ENCODE measurements at places on chromosomes 12 and 14. TPM values are rescaled to one million over a fixed set of nuclear protein-coding genes. Genes with fewer than 3 reads are reported as not detected.

GRCh38 chr14:28764257-28765160 lies 2.1 kb upstream of the FOXG1 start:
- H3K27me3 ChIP-seq = peaks cover 88% of the 10 kb centered on the region
- peak; percentile 69 for DNase-seq
- peaks cover 3% of the 10 kb centered on the region for H3K4me1 ChIP-seq
- peak overlapping the region; percentile 81 for H3K4me3 ChIP-seq
- H3K36me3 ChIP-seq = no peaks in the 10 kb centered on the region

GRCh38 chr12:31817120-31817519 lies 88.3 kb upstream of the AMN1 start:
- H3K36me3 ChIP-seq = no peaks in the 10 kb centered on the region
- H3K4me1 ChIP-seq = no peaks in the 10 kb centered on the region
- no peak overlapping the region for H3K27ac ChIP-seq
- H3K27me3 ChIP-seq = no peaks in the 10 kb centered on the region

The VAMP1 gene
- 6.1 TPM for total RNA-seq

The ADGRD1 gene
- 2.1 TPM for total RNA-seq

GRCh38 chr12:3455312-3455711 lies 35.7 kb upstream of the PRMT8 start:
- H3K36me3 ChIP-seq = no peaks in the 10 kb centered on the region
- no peak overlapping the region for H3K27ac ChIP-seq

- peaks cover 9% of the 10 kb centered on the region for H3K27me3 ChIP-seq
- no peaks in the 10 kb centered on the region for H3K36me3 ChIP-seq
- H3K27ac ChIP-seq = no peak overlapping the region
- no peak for DNase-seq
- H3K4me1 ChIP-seq = no peaks in the 10 kb centered on the region
- H3K4me3 ChIP-seq = peak overlapping the region; percentile 92
Measured at GRCh38 chr12:80938397-80938796, 663 bp upstream of the LIN7A start.

The CLMN gene
- total RNA-seq = 9.5 TPM

The NRIP2 gene
- not detected for total RNA-seq

DNA sequence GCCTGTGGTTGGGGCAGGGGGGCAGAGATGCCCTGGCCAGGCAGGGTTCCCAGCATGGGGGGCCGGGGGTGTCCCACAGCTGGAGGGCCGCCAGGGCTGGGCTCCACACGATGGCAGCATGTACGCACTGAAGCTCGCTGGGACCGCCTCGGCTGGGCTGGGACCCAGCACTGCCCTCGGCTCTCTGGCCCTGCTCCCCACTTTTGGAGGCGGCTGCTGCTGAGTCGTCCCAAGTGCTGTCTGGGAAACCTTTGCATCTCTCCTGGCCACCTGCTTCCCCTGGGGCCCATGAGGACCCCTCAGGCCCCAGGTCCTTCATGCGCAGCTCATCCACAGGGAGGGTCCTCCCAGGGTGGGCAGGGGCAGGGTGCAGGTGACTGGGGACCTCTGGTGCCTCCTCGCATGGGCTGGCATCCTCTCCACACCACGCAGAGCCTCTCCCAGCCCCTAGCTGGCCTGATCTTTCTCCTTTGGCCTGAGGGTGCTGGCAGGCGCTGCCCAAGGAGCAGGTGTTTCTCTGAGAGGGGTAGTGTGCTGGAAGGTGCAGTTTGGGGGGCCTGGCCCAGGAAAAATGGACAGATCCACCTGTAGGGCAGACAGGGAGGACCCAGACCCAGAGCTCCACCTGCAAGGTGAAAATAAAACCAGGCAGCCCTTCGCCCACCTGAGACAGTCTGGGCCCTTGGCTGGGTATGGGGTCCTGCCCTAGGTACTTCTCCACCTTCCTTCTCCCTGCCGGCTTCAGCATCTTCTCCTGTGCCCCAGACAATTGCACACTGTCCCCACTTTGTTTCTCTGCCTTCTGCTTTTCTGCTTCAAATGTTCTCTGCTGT lies 46.9 kb downstream of the DLK1 start:
- peak; percentile 34 for DNase-seq
- no peaks in the 10 kb centered on the region for H3K27me3 ChIP-seq
- no peak overlapping the region for H3K4me3 ChIP-seq
- H3K27ac ChIP-seq = no peak overlapping the region

The ANO4 gene
- 3.4 TPM for total RNA-seq

DNA sequence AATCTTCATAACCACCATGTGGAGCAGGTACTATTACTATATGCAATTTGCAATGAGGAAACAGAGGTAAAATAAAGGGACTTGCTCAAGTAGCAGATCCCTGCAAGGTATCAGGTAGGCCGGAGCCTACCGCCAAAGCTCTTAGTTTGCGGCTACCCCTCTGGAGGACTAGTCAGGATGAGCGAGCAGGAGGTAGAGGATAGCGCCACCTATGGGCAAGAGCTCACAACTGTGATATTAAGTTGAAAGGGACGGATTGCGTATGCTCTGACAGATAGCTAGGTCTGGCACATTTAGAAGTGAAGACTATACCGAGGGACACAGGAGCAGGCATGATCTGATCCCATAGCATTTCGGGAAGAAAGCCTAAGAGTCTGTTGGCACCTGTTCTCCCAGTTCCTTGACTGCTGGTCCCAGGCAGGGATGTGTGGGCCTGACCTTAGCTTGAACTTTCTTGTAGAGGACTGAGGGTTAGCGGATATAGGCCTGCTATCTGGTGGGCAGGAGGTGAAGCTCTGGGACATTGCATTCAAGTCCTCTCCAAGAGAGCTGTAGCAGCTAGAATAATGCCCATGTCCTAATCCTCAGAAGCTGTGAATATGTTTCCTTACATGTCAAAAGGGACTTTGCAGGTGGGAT lies 48.0 kb downstream of the SLC17A8 start:
- no peaks in the 10 kb centered on the region for H3K36me3 ChIP-seq
- H3K4me1 ChIP-seq = no peaks in the 10 kb centered on the region
- no peaks in the 10 kb centered on the region for H3K27me3 ChIP-seq
- no peak overlapping the region for H3K27ac ChIP-seq
- DNase-seq = peak; percentile 96
- H3K4me3 ChIP-seq = no peak overlapping the region

GRCh38 chr12:77133566-77133965 lies 68.2 kb upstream of the E2F7 start:
- H3K27ac ChIP-seq = no peak overlapping the region
- no peaks in the 10 kb centered on the region for H3K36me3 ChIP-seq
- peaks cover 6% of the 10 kb centered on the region for H3K4me1 ChIP-seq
- peak; percentile 94 for DNase-seq
- peaks cover 23% of the 10 kb centered on the region for H3K27me3 ChIP-seq
- no peak overlapping the region for H3K4me3 ChIP-seq

DNA sequence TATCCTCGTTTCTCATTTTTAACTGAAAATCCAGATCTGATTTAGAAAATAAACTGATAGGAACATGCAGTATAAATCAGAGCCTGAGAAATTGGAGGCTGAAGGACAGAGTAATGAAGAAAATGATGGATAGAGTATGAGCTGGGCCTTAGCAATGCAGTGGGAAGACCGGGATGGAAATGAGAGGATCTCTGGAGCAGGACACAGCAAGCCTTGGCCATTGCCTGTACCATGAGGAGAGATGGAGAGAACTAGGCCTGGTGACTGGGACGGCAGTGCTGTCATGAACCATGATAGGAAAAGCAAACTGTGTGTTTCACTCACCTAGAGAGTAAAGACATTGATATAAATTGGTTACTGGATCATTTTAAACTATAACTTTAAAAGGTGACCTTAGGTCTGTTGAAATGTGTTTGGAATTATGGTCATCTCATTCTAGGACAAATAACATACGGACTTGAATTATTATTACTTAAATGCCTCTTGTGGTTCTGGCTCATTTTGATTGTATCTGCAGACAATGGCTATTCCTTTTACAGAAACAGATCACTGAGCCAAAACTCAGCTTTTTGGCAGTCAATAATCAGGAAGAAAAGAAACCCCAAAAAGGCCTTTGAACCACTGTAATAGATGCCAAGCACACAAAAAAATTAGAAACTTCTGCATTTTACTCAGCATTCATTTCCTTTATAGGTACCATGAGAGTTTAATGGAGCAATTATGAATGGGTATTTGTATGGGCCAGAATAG lies 251.9 kb upstream of the PRKD1 start:
- H3K36me3 ChIP-seq = no peaks in the 10 kb centered on the region
- H3K4me3 ChIP-seq = no peak overlapping the region
- no peak for DNase-seq

The TEX52 gene
- 0.41 TPM for total RNA-seq

- peak overlapping the region; percentile 98 for H3K27ac ChIP-seq
- peaks cover 3% of the 10 kb centered on the region for H3K36me3 ChIP-seq
- DNase-seq = peak; percentile 45
- H3K4me3 ChIP-seq = no peak overlapping the region
- no peaks in the 10 kb centered on the region for H3K4me1 ChIP-seq
Measured at GRCh38 chr12:76866726-76867125, 12.1 kb downstream of the CSRP2 start.

The CLEC2B gene
- total RNA-seq = not detected

DNA sequence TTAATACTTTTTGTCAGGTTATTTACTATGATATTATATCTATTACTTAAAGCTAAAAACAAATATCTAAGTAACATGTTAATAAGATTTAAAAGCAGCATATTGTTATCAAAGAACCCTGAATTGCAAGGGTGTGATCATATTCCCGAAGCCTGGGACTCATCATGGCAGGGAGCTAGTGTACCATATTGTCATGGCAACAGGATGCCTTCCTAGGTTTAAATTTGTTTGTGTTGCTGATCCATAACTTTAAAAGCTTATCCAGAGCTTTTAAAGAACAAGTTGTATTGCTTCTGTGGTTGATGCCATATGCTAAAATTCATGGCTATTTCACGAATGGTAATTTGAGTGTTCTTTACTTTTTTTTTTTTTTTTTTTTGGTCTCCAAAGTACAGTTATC lies 500.5 kb downstream of the NAV3 start:
- H3K4me3 ChIP-seq = no peak overlapping the region
- no peaks in the 10 kb centered on the region for H3K27me3 ChIP-seq
- H3K36me3 ChIP-seq = no peaks in the 10 kb centered on the region
- peaks cover 3% of the 10 kb centered on the region for H3K4me1 ChIP-seq
- H3K27ac ChIP-seq = no peak overlapping the region
- DNase-seq = no peak

- H3K4me1 ChIP-seq = no peaks in the 10 kb centered on the region
- no peak overlapping the region for H3K27ac ChIP-seq
- H3K27me3 ChIP-seq = peaks cover 11% of the 10 kb centered on the region
- H3K4me3 ChIP-seq = no peak overlapping the region
Measured at GRCh38 chr14:79351011-79351410, 860.3 kb downstream of the DIO2 start.

The NAV3 gene
- 0.86 TPM for total RNA-seq

The FBRSL1 gene
- total RNA-seq = 96.8 TPM

The RFX4 gene
- 0.86 TPM for total RNA-seq

The CCDC197 gene
- not detected for total RNA-seq

DNA sequence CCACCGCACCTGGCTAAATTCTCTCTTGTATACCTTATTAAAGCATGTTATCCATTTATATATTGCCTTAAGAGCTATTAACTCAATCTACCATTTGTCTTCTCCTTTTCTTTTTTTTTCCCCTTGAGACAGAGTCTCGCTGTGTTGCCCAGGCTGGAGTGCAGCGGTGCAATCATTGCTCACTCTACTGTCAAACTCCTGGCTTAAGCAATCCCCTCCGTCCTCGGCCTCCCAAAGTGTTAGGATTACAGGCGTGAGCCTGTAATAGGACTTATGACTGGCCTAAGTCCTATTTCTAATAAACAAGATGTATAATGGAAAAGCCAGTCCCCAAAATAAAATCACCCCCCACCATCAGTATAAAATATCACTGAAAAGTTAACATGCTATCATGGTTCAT lies 14.4 kb downstream of the SNX6 start:
- no peak overlapping the region for H3K27ac ChIP-seq
- no peaks in the 10 kb centered on the region for H3K4me1 ChIP-seq
- peaks cover 13% of the 10 kb centered on the region for H3K36me3 ChIP-seq
- no peaks in the 10 kb centered on the region for H3K27me3 ChIP-seq
- no peak overlapping the region for H3K4me3 ChIP-seq

Data from endodermal cell (in vitro differentiated cells).